ENCODE measurements at places on chromosomes 13 and 19.

- DNase-seq: peak; percentile 61
Measured at GRCh38 chr19:33430674-33431277, 57.3 kb downstream of the CEBPG start.

- DNase-seq: no peak
Measured at GRCh38 chr13:44760434-44760833, 184.3 kb upstream of the TSC22D1 start.

- DNase-seq: peak; percentile 86
Measured at GRCh38 chr13:102591988-102592781, 4.6 kb upstream of the TPP2 start.

GRCh38 chr19:12198136-12198535 is 35.2 kb downstream of the ZNF136 start:
- no peak for DNase-seq

- DNase-seq: no peak
Measured at GRCh38 chr13:20667857-20668437, 35.6 kb upstream of the IL17D start.

- no peak for DNase-seq
Measured at GRCh38 chr13:23129331-23129730, 51.4 kb upstream of the SGCG start.
